ENCODE measurements at places on chromosomes 4 and X.

- no peak for DNase-seq
Measured at GRCh38 chrX:15515931-15516330, 15.3 kb downstream of the BMX start.

DNA sequence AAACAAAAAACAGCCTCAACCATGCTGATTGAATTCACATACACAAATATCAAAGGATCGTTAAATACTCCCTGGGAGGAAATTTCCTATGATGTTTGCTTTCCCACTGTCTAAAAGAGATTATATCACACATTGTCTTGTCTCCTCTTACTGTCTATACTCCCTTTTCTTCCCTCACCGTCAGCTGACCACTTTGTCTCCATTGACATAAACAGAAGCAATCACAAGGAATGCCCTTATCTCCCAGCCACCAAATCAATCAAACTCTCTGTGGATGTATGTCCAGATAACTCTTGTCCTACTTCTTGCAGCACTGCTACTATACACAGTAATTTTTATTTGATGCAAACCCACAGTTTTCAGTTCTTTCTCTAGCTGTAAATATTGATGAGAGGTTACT is 12.2 kb upstream of the NUDT9 start:
- no peak for DNase-seq

DNA sequence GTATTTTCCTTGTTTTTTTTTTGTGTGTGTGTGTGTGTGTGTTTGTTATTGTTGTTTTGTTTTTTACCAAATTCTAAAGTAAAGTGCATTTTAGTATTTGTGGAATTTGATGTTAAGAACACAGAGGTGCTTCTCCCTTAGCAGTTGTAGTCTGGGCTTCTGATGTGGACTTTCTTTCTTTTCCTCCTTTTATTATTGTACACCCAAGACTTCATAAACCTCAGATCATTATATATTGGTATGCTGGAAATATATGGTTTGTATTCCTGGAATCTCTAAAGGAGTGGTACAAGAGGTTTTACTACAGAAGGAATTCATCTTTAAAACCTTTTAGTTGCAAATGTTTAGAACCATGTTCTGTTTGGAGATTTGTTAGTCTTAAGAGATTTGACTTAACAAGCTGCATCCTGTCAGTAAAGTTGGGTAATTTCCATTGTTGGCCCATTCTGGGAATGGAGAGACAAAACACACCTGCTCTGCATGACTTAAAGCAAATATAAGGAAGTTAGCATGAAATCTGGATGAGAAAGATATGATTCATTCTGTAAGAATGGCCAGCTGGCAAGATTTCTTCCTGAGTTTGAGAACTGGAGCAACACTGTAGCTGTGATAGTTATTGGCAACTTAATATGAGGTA is 64.0 kb downstream of the SMAD1 start:
- no peak for DNase-seq

DNA sequence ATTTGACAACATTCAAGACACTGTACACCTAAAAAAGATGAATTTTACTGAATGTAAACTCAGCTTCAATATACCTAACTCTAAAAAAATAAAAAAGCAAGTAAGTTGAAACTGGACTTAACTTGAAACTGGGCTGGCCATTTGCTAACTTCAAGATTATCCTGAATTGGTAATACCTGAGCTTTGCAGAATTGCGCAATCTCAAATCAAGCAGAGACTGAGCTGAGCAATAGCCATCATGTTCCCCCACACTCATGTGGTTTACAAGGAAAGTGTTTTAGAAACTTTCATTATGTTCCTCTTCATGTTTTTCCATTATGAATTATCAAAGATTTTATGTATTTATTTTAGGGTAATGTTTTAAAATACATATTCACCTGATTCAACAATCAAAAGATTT is 38.7 kb downstream of the ANXA5 start:
- DNase-seq = no peak

DNA sequence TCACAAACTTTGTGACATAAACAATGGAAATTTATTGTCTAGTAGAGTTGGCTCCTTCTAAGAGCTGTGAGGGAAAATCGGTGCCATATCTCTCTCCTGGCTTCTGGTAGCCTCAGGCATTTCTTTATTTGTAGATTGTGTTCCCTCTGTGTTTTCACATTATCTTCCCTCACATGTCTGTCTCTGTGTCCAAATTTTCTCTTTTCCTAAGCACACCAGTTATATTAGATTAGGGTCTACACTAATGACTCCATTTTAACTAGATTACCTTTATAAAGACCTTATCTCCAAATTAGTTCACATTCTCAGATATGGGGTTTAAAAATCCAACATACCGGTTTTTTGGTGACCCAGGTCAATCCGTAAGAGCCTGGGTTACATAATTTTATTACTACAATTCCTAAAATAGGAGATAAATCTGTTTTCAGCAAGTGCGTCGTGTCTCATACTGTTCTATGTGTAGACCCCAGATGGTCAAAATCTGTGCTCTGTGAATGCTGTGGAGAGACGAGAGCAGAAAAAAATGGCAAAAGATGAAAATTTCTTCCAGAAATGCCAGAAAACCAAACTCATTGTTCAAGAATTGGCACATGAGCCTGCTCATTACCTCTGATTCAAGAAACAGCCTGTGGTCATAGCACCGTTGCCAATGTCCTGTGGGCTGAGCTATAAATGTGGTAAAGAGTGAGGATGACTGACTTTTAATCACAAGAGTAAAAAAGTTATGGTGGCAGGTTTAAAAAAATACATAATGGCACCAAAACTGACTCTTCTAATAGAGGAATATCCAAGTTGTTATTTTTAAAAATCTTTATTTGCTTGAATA is 574.7 kb downstream of the PCDH7 start:
- peak; percentile 2 for DNase-seq

DNA sequence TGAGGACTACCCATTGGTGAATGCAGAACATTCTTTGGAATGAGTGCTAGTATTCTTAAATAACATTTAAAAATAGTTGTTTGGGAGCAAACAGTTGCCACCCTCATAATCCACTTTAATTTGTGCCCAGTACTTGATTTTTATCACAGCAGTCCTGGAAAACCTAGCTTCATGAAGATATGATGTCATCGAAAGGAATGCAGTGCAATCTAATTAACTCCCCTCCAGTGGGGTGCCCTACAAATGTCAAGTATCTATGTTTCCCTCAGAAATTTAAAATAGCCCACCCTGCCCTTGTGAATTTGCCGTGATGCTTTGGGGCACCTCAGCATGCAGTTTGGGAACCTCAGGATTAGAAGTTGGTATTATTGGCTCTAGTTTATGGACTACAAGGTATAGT is 5.4 kb downstream of the RAB9A start:
- no peak for DNase-seq

- DNase-seq = no peak
Measured at GRCh38 chrX:49992853-49993252, 70.5 kb downstream of the CLCN5 start.

GRCh38 chr4:153512952-153513500 is 46.9 kb downstream of the TMEM131L start:
- no peak for DNase-seq

GRCh38 chr4:112173593-112174558 is 28.6 kb downstream of the FAM241A start:
- DNase-seq = no peak

- no peak for DNase-seq
Measured at GRCh38 chr4:102055805-102056204, 265.3 kb downstream of the BANK1 start.

- no peak for DNase-seq
Measured at GRCh38 chr4:84496706-84497503, 2.2 kb downstream of the NKX6-1 start.

GRCh38 chrX:1545776-1546408 is 8.9 kb upstream of the P2RY8 start:
- no peak for DNase-seq

Data from NCI-H82 (cell line).